ENCODE measurements at places on chromosomes 5 and 9. TPM values are rescaled to one million over a fixed set of nuclear protein-coding genes. Genes with fewer than 3 reads are reported as not detected.

The GADD45G gene
- 4.8 TPM for total RNA-seq

The DNAJC25 gene
- total RNA-seq, result 6.2 TPM

DNA sequence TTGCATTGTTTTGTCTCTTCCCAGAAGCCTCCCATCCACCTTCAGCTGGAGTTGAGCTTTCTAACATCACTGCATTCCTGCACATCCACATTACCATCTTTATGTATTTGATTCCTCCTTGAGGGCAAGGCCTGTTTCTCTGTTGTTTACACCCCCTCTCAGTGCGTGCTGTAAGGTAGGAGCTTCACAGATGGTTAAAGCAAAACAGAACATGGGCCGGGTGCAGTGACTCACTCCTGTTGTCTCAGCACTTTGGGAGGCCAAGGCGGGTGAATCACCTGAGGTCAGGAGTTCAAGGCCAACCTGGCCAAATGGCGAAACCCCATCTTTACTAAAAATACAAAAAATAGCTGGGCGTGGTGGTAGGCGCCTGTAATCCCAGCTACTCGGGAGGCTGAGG is 110.9 kb downstream of the KCNIP1 start:
- peak; percentile 52 for DNase-seq

DNA sequence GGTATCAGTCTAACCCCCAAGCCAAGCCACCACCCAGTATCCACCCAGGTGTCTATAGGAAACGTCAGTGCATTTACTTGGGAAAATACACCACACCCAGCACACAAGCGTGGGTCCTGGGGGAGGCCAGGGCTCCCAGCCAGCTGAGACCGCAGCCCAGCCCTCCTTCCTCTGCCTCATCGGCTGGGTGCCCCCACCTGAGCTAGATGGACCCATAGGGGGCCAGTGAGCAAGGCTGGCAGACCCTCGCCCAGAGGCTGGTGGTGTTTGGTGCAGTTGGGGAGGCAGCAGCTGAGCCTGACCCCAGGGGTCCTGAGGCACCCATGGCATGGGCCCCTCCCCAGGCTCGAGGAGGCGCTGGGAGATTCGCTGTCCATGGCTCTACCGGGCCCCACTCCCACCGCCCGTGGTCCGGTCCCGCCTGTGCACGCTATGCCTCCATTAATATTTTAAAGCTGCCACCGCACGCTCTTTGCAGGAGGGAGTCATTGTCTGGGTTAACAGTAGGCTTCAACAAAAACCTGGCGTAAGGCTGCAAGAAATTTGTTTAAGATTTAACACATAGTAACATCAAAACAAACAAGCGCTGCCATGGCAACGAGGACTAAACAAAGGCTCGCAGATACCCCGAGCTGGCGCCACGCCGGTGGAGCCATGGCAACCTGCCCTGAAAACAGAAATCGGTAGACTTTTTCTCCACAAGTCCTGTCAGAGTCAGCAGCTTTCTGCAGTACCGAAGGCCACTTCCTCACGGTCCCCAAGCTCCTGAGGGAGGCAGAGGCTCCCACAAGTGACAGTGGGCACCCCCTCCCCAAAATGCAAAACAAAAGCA is 20.6 kb downstream of the TPPP start:
- DNase-seq, result peak; percentile 86

GRCh38 chr5:35819668-35820067 is 37.0 kb upstream of the IL7R start:
- no peak for DNase-seq

Data from Caki2 (cell line).